ENCODE measurements at places on chromosomes 16 and 17.

DNA sequence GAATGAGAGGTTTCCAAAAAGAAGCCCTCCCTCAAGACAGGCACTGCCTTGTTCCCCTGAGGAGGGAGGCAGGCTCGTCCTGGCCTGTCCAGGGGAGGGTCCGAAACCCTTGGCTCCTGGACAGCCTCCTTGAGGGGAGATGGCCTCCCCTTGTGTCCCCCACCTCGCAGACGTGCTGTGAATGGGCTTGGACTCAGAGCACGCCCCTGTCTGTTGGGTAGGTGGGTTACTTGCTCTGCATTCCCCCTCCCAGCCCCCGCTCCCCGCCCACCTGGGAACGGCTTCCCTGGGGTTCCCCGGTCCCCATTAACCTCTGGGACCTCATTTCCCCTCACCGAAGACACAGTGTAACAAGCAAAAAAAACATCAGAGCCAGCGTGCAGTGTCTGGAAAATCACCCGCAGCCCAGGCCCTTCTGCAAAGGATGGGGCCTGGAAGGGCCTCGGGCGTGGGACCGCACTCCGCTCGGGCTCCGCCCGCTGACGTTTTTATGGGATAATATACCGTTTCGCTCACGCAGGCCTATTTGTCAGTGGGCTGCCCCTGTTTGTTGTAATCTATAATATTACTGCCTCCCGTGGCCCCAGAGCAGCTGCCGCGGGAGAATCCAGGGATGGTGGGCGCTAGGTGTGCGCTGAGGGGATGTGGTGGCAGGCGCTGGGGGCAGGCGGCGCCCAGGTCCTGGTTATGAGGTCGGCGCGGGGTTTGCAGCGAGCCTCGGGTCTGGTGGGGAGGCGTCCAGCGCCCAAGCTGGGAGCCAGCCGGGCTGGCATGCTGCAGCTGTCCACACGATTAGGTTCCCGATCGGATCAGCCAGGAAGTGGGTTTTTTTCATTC, 11.1 kb downstream of the BAHCC1 start:
- DNase-seq: no peak

- DNase-seq: no peak
Observed at GRCh38 chr17:48586355-48587258, 3.4 kb downstream of the HOXB3 start.

DNA sequence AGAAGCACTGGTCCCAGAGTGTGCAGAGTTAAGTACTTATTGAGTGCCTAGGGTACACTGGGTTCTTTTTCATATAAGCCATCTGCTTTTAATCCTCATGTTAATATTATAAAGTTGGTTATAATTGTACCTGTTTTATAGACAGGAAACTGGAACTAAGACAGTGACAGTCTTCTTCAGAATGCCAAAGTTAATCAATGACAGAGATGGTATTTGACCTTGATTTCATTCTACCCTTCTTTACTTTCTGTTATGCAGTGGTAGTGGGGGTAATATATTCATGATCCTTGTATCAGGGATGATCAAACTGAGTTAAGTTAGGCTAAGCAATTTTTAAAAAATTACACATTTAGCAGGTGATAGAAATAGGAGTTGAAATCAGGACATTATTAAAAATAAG, 108.6 kb upstream of the GOT2 start:
- DNase-seq: no peak

DNA sequence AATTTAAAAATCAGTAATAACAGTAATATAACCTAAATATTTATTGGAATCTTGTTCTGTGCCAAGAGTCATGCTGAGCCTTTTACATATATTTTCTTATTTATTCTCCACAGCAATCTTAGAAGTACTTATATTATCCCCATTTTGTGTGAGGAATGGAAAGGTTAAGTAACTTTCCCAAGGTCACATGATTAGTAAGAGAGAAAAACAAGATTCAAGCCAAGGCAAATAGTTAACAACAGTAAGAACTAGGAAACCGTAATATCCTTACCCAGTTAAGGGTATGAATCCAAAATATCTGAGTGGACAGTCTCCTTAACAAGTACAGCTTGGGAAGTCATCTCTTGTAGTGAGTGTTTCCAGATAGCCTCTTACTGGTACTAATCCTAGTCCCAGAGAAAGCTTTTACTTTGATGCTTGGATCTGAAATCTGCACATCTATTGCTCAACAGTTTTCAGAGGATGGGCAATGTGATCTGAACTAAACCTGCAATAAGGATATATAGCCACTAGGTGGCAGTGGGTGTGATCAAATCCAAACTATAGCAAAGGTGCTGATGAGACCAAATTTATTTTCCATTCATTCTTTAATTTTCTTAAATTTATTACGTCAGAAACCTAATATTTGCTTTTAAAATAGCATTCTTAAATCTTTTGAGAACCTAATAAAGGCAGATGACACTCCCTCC, 23.3 kb downstream of the SHISA6 start:
- DNase-seq: no peak

GRCh38 chr17:73427198-73427597, 115.4 kb upstream of the CDC42EP4 start:
- no peak for DNase-seq

- no peak for DNase-seq
Observed at GRCh38 chr17:44376124-44376523, 12.5 kb upstream of the FAM171A2 start.

DNA sequence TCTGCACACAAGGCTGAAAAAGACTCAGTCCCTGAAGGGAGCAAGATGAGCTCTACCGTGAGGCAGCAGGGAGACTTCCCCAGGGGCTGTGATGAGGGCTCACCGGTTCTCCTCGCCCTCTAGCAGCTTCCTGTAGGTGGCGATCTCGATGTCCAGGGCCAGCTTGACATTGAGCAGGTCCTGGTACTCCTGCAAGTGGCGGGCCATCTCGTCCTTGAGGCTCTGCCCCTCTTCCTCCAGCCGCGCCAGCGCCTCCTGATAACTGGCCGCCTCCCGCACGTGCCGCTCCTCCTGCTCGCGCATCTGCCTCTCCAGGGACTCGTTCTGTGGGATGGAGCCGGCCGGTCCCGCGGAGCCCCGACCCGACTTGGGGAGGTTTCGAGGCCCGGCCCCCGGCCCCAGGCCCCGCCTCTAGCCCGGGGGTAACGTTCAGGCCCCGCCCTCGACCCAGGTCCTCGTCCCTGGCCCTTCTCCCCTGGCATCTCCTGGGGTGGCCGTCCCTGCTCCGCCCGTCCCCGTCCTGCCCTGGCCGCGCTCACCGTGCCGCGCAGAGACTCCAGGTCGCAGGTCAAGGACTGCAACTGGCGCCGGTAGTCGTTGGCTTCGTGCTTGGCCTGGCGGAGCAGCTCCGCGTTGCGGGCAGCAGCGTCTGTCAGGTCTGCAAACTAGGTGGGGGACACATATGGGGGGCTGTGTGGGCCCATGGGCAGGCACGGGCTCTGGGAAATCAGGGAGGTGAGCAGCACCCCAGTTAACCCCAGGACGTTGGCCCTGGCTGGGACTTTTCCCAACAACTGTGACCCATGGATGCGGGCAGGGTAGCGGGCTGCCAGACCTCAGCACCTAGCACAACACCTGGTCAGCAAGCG, 3.9 kb downstream of the GFAP start:
- DNase-seq: peak; percentile 72

- no peak for DNase-seq
Observed at GRCh38 chr17:75335315-75335714, 46.1 kb upstream of the SLC25A19 start.

GRCh38 chr16:31038993-31039392, 5.6 kb downstream of the STX4 start:
- no peak for DNase-seq

GRCh38 chr17:55341432-55341831, 76.7 kb downstream of the HLF start:
- no peak for DNase-seq

GRCh38 chr17:41654678-41655607, 30.6 kb upstream of the KRT17 start:
- no peak for DNase-seq

- DNase-seq: no peak
Observed at GRCh38 chr17:40341808-40342503, 22.6 kb downstream of the GJD3 start.

DNA sequence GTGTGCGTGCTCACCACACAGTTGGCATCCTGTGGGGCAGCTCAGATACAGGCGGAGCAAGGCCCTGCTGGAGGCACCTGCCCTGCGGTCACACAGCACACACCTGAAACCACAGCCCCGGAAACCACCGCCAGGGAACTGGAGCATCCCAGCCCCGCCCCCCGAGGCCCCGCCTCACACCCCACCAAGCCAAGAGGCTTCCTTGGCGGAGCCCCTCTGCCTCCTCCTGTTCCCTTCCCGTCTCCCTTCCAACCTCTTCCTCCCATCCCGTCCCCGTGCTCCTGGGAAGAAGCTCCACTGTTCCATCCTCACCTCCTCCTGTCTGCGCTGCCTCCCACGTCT, 205.5 kb downstream of the NTN1 start:
- no peak for DNase-seq

DNA sequence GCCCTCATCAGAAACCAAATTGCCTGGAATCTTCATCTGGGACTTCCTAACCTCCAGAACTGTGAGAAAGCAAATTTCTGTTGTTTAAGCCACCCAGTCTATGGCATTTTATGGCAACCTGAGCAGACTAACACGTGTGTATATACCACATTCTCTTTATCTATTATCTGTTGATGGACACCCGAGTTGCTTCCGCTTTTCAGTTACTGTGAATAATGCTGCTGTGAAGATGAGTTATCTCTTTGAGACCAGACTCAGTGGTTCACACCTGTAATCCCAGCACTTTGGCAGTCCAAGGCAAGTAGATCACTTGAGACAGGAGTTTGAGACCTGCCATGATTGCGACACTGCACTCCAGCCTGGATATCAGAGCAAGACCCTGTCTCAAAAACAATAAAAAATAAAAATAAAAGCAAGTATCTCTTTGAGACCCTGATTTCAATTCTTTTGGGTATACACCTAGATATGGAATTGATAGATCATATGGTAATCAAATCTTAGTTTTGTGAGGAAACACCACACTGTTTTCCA, 27.2 kb upstream of the CNEP1R1 start:
- DNase-seq: no peak

DNA sequence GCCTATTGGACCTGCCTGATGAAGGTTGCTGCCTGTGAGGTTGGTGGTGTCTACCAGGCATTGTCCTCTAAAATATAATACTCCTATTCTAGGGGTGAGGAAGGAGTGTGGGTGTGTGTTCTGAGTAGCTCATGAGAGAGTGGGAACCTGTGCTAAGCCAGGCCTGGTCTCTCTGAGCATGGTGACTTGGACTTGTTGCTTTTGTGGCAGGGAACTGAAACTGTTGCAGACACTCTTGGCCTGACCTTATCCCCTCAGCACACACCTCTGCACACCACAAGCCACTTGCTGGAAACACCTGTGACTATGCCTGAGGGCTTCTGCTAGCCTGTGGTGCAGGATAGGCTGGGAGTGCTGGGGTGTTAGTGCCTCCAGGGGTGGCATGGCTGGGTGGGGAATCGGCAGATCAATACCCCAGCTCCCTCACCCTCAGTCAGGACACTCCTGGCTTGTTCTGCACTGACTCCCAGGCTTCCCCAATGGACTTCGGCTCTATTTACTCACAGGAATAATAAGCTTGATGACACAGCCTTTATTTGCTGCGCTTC, 29.9 kb downstream of the PLCG2 start:
- peak; percentile 9 for DNase-seq

DNA sequence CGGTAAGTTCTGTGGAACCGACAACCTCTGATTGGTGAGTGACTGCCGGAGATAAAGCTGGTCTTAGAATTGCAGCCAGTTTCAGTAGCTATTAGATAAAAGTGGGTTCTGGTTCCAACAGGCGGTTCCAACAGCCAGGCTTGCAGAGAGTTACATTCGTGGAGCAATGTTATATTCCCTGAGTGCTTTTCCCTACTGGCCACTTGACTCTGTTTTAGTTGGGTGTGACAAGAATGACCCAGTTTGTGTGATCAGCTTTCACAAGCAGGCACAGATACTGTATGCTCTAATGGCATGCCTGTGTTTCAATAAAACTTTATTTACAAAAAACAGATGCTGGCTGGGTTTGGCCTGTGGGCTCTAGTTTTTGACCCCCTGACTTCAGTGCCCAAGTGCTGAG, 196.6 kb downstream of the SNX29 start:
- no peak for DNase-seq

GRCh38 chr17:21201298-21201595, 12.7 kb downstream of the TMEM11 start:
- no peak for DNase-seq

- no peak for DNase-seq
Observed at GRCh38 chr16:73569266-73569980, 521.5 kb upstream of the ZFHX3 start.

DNA sequence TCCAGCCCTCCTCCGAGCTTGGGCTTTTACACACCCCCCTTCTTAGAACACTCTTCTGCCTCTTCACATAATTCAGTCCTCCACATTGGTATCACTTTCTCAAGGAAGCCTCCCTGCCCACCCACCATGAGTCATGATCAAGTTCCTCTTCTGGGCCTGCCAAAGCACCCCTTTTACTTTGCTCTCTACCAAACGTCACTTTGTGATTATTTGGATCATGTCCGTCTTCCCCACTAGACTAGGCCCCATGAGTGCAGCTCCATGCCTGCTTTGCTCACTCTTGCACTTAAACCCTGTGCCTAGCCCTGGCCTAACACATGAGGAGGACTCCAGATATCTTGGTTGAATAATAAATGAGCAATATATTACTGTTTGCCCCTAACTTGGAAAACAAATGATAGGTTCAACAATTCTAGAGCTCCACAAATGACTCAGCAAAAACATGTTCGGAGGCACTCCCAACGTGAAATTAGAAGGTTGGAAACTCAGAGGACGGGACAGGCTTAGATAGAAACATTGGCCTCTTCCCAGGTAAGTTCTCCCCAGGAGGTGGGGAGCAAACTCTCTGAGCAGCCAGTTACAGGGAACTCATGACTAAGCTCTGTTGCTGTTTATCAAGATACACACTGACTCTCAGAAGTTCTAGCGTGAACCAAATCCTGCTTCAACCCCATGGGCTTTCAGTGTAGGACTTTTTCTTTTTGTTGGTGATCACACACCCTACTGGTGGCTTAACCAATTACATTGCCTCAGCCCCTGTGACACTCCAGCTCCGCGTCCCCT, 28.3 kb downstream of the G6PC1 start:
- no peak for DNase-seq

DNA sequence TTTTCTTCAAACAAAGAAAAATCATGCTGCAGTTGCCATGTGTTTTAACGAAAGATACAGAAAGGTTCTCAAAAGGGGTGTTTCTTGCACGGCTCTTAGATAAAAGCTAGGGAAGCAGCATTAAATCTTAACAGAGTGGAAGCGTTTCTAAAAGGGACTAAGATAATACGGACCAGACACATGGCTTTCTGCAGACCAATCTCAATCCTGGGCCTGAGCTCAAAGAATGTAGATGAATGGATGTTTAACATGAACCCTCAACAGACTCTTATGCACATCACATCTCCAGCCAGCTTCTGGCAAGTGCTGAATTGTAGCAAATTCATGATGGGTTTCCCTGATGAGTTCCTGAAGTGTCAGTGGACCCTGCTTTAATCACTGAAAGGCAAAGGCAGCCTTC, 80.2 kb upstream of the COX10 start:
- no peak for DNase-seq
